Neural progenitor cell (in vitro differentiated cells): ENCODE measurements at places on chromosomes 6 and 20. TPM values are rescaled to one million over a fixed set of nuclear protein-coding genes. Genes with fewer than 3 reads are reported as not detected.

DNA sequence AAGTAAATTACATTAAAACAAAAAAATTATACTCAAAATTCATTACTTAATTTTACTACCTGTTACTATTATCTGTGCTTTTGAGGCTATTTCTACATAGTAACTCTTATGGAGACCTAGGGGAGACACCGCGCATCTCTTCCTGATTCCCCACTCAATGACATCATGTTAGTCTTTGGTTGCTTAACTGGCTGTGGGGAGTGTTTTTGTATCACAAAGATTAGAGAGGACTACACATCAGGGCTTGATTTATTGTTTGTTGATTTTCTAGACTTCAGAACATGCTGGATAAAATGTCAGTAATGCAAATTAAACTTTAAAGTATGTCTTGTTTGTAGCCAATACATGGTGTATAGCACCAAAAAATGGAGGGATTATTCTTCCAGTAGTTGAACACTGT, 26.0 kb downstream of the SLC2A10 start:
- no peak overlapping the region for H3K4me3 ChIP-seq
- H3K36me3 ChIP-seq = no peaks in the 10 kb centered on the region
- H3K27me3 ChIP-seq = no peaks in the 10 kb centered on the region
- no peak overlapping the region for H3K27ac ChIP-seq
- DNase-seq = no peak

MEI4 gene
- 1.0 TPM in 2 replicates for total RNA-seq

DNA sequence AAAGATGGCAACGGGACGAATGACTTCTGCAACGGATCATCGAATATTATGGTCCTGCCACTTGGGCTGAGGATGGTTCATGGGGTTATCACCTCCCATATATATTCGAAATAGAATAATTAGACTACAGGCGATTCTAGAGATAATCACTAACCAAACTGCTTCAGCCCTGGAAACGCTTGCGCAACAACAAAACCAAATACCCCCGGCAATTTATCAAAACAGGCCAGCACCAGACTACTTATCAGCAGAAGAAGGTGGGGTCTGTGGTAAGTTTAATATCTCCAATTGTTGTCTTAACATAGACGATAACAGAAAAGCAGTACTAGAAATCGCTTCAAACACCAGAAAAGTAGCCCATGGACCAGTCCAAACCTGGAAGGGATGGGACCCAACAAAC, 31.0 kb upstream of the ULBP3 start:
- no peak for DNase-seq
- no peaks in the 10 kb centered on the region for H3K36me3 ChIP-seq
- no peak overlapping the region for H3K4me3 ChIP-seq
- no peak overlapping the region for H3K27ac ChIP-seq

DNA sequence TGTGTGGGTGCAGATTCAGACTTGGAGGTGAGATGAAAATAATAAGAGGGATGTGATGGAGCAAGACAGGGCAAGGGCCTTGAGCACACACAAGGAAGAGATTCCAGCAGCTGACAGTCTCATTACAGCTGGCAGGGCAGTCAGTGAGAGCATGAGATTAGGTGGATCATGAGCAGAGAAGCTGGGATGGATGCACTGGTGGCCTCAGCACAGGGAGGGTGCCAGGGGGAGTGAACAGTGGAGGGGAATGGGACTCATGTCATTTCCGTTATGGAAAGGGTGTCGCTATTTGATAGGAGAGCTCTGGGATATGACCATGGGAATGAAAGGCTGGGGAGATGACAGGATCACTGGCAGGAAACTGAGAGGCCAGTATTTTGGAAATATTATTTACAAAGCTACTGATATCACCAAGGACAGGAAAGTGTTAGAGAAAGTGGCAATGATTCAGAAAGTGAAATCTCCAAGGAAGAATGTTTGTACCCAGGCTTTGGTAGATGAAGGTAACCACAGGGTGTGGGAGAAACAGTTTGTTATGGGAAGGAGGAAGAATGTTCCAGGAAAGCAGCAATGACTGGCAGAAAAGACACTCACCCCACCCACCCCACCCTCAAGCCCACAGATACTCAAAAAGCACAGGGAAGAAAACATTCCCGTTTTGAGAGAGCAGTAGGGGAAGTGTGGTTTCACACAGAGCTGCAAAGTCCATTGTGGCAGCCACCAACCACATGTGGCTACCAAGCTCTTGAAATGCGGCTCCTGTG, 214.7 kb upstream of the PROKR2 start:
- H3K36me3 ChIP-seq = no peaks in the 10 kb centered on the region
- no peaks in the 10 kb centered on the region for H3K4me1 ChIP-seq
- no peak for DNase-seq
- H3K27me3 ChIP-seq = no peaks in the 10 kb centered on the region

SF3B5 gene
- total RNA-seq = 99.0 and 133 TPM in 2 replicates

SYNDIG1 gene
- total RNA-seq = 1.0 and 4.7 TPM in 2 replicates
